ENCODE measurements at places on chromosomes 11 and 22.

DNA sequence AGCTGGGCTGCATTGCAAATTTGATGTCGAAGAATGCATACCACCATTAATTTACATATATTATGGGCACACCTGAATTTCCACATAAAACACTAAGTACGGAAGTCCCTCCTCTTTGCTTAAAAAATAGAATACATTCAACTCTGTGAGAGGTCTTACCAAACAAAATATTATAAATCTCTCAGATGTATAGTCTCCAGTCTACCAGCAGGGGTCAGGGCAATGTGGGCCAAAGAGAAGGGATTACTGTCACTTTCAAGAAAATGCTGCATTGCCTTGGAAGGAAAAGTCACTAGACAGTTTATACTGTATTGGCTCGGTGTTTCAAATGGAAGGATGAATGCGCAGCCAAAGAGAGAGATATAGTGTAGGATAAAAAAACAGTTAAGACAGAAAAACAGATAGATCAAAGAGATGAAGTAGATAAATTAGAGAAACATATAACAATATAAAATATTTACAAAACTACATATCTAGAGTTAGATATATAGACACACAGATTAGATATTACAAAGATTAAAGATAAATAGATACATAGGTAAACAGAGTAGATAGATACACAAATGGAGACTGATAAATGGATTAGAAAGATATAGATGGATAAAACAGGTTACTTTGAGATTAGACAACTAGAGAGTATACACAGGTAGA lies 20.9 kb downstream of the SERGEF start:
- no peak for DNase-seq

DNA sequence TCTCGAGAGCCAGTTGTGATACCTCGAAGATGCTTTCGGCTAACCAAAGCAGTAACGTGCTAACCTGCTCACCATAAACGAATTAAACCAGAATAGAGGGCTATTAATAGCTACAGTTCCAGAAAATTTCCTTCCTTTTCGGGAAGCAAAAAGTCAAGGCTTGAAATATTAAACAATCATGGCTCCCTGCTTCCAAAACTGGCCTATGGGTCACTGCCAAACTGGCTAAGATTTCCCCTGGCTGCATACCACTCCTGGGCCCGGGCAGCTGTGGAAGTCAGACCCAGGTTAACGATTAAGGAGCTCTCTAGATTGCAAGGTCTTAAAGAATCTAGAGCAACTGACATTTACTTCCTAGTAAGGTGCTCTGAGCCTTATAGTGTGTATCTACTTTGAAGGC lies 1.7 kb downstream of the AMOTL1 start:
- DNase-seq: no peak

- peak; percentile 12 for DNase-seq
Observed at GRCh38 chr22:38138961-38139360, 28.5 kb upstream of the BAIAP2L2 start.

DNA sequence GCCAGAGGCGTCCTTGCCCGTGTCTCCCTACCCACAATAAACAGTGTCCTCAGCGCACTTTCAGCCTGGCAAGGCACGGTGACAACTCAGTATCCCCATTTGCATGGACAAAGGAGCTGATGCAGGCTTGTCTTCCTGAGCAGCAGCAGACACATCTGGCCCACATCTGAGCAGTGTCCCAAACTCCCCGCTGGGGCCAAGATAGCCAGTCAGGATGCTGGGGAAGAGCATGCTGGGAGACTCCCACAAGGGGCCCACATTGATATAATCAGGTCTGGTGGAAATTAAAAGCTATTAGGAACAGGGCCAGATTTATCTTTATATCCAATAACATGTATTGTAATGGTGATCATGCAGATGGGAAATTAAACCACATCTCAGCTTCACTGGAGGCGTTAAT lies 24.7 kb downstream of the DSCAML1 start:
- no peak for DNase-seq

- no peak for DNase-seq
Observed at GRCh38 chr11:96706761-96707160, 316.9 kb downstream of the JRKL start.

Measured in dorsolateral prefrontal cortex (tissue), 122 donors.